ENCODE measurements at places on chromosomes 13 and 19. TPM values are rescaled to one million over a fixed set of nuclear protein-coding genes. Genes with fewer than 3 reads are reported as not detected.

The HTR2A gene
- 1.0 TPM for total RNA-seq

- DNase-seq = no peak
Observed at GRCh38 chr13:99514801-99515200, 13.5 kb downstream of the TM9SF2 start.

GRCh38 chr13:35057858-35058257 is 115.8 kb downstream of the NBEA start:
- DNase-seq = no peak

DNA sequence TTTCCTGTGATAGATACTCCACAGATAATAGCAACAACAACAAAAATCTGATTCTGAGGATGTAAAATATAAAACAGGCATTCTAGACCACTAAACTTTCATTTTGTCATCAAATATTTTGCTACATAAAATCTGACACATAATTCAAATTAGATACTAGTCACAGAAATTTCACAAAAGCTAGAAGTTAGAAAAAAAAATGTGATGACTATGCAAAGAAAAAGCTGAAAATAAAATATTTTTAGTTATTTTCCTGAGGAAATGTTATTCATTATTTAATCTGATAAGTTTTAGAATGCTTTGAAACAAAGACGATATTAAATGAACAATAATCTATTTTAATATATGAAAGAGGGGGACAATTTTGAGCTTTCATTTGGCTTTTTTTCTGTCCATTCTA is 357.2 kb downstream of the SLITRK6 start:
- no peak for DNase-seq

- DNase-seq = no peak
Observed at GRCh38 chr13:25796474-25796873, 255.3 kb downstream of the SHISA2 start.

GRCh38 chr13:93455861-93456260 is 229.3 kb downstream of the GPC6 start:
- DNase-seq = no peak

DNA sequence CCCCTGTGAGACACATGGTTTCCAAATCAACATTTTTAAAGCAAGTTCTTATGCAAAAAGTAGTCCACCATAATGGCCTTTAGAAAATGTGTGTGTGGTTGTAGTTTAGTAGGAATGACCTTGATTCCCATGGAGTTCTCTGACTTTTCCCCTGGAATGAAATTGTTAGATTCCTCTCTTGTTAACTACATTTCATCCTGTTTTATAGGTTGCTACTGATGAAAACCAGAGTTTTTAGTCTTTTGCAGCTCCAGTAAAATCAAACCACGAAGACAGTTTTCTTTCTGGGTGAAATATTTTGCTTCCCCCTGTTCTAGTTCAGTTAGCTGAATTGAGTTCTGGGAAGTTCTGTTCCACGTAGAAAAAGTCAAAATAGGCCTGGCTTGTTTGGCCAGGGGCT is 107.7 kb downstream of the RAB20 start:
- no peak for DNase-seq

GRCh38 chr19:3690551-3691371 is 9.5 kb downstream of the PIP5K1C start:
- no peak for DNase-seq

The NAPSA gene
- total RNA-seq = 217 TPM

GRCh38 chr13:35179494-35179893 is 237.4 kb downstream of the NBEA start:
- no peak for DNase-seq

The ZNF534 gene
- total RNA-seq = not detected

The TGFBR3L gene
- total RNA-seq = 0.44 TPM

Measured in kidney (tissue), 22 donors.